Thyroid gland (tissue), 4 donors: ENCODE measurements at places on chromosomes 13 and 19. TPM values are rescaled to one million over a fixed set of nuclear protein-coding genes. Genes with fewer than 3 reads are reported as not detected.

The RYR1 gene
- total RNA-seq = 0.54 TPM

DNA sequence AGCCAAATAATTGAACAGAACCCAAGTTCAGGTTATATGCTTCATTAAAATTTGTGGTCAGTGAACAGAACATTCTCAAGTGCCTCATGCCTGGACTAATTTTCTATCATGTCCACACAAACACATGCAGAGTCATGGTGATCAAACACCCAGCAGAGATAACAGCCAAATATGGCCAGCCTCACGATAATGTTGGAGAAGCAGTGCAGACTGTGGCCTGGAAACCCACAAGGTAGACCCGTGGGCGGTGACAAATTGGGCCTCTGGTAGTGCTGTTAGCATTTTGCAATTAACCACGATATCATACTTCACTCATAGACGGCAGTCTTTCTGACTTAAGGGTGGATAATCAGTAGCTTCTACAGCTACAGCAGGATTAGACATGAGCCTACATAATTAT, 35.0 kb upstream of the VWA8 start:
- DNase-seq = peak; percentile 20

DNA sequence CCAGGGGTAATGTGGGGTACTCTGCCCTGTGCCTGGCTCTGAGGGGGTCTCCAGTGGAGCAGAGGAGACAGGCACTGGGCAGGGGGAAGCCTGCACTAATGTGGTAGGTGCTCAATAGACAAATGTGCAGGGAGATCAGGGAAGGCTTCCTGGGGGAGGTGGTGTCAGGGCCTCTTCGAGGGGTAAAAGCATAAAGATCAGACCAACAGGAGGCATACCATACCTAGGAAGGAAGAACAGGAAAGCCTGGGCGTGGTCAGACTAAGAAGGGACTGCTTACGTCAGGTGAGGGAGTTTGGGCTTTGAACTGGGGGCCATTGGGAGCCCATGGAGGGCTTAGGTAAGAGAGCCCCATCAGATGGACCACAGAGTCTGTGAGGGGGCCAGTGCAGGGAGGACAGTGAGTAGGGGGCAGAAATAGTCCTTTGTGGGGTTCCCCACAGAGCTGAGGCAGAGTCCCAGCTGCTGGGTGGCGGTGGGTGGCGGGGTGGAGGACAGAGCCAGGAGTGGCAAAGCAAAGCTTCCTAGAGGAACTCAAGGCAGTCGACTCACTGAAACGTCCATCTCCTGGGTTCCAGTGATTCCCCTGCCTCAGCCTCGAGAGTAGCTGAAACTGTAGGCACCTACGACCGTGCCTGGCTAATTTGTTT, 8.8 kb downstream of the PRR36 start:
- no peak for DNase-seq

- no peak for DNase-seq
Observed at GRCh38 chr13:112960706-112961105, 8.3 kb upstream of the MCF2L start.

DNA sequence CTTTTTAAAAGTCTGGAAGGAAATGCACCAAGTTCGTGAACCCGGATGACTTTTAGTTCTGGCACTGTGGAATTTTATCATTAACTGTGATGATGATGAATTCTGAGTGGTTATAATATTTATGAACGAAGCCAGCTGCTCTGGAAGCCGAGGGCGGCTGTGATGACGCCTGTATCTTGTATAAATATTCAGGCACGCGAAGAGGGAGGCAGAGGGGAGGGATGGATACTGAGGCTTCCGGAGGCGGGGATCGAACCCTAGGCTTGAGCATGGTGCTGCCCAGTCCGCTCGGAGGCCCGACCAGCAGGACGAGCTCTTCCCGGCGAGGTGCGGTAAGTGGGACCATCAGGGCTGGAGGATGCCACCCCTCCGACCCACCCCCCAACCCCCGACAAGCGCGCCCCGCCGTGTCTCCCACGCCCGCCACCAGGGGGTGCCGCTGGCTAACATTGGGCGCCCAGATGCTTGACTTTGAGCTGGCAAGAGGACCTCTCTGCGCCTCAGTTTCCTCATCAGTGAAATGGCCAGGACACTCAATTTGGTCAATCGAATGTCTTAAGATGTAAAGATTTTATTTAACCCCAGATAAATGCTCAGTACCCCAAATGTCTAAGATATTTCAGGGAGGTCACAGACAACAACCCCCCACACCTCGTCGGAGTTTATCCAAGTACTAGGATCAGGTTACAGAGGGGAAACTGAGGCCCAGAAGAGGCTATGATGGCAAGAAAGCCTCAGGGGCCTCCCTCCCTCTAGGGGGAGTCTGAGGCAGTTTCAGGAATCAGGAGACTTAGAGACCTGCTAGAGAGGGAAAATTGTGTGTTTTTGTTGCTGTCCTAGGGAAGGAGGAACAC, 4.5 kb upstream of the RAB3A start:
- no peak for DNase-seq
